ENCODE measurements at places on chromosomes 1 and 21. TPM values are rescaled to one million over a fixed set of nuclear protein-coding genes. Genes with fewer than 3 reads are reported as not detected.

Gene LCA5L
- polyA plus RNA-seq = not detected

DNA sequence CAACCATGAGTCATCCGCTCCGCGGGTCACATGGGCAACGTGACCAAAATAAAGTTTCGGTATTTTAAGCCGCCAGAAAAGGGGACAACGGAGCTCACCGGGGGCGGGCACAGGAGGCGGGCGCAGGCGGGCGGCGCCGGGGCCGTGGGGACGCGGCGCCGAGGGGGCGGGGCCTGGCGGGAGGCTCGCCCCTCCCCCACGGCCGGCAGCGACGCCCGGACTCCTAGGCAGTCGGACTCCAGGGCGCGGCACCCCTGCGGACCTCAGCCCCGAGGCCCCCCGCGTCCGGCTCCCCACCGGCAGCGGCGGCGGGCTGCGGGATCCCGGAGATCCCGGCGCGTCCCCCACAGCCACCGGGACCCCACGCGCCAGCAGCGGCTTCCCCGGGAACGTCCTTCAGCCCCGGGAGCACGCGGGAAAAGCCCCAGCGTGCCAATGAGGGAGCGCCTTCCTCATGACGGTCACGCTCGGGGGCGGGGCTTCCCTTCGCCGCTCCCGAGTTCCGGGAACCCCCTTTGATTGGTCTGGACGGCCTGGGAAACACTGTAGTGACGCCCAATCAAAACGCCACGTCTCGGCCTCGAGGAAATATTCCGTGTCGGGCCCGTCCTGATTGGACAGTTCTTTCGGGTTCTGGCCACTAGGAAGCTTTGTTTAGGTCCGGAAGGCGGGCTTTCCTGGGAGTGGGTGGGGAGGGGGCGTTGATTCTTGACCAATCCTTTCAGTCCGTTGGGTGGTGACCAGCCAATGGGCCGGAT, 515 bp upstream of the CAMTA1 start:
- peak; percentile 99 for DNase-seq

DNA sequence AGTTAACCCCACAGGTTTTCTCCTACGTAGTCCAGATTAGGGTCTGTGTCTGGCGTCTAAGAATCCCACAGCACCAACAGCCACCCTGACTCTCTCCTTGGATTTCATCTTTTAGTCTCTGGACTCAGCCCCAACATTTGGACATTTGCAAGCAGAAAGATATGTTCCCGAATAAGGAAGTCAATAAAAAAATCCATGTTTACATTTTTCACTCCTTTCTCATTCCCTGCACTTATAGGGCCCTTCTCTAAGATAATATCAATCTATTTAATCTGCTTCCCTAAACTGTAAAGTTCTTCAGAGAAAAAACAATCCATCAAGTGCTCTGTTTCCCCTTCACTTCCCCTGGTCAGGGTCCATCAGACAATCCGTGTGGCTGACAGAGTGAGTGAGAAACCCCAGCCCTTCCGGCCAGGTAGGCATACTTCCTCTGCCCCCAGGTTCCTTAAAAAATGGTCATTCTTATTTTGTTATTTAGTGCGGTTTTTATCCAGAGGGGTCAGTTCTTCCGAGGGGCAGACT, 105.9 kb upstream of the CDC42BPA start:
- no peak for DNase-seq

- no peak for DNase-seq
Measured at GRCh38 chr1:231817801-231818200, 191.2 kb downstream of the DISC1 start.

Gene ASH1L
- polyA plus RNA-seq = 24.4 TPM

Gene TENT5C
- polyA plus RNA-seq = 79.2 TPM

DNA sequence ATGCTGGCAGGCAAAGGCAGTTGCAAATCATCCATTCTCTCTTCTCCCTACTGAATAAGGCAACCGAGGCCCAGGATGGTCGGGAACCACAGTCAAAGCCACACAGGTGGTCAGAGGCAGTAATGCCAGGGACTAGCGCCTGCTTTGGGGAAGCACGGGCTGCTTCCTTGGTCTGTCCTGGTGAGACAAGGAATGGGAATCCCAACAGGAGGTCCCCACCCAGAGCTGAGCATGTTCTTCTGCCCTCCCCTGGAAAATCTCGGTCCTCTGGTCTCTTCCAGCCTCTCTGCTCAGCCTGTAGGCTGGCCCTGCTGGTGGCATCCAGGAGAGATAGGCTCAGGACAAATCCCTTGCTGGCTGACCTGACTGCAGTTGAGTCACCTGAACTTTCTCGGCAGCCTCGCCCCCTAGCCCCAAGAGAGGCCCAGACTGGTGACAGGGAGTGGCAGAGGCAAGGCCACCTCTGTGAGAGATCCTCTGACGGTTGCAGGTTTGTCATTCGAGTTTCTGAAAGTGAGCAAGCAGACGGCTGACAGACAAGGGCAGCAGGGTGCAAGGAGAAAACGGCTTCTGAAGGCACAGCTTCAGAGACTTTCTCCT, 5.8 kb downstream of the OLIG1 start:
- DNase-seq = no peak

Gene WNT2B
- not detected for polyA plus RNA-seq

GRCh38 chr1:156704930-156705320, 458 bp downstream of the CRABP2 start:
- no peak for DNase-seq

Gene RRP1B
- polyA plus RNA-seq = 25.6 TPM

- no peak for DNase-seq
Measured at GRCh38 chr1:197065559-197065958, 1.5 kb downstream of the F13B start.

Gene IGSF5
- polyA plus RNA-seq = not detected

DNA sequence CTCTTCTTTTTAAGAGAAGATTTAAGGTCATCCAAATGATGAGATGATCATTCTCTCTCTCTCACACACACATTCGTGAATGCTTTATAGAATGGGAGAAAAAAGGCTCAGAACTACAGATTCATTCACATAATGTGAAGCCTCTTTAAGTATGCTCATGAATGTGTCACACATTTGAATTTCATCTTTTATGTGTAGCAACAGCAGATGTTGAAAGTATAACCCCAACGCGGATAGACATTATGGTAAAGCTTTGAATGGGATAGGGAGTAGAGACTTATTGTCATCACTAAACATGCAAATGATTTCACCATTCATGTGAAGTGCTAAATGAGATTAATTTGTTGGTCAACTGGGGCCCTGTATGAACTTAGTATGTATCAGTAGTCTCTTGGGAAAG, 15.7 kb upstream of the PKN2 start:
- no peak for DNase-seq

DNA sequence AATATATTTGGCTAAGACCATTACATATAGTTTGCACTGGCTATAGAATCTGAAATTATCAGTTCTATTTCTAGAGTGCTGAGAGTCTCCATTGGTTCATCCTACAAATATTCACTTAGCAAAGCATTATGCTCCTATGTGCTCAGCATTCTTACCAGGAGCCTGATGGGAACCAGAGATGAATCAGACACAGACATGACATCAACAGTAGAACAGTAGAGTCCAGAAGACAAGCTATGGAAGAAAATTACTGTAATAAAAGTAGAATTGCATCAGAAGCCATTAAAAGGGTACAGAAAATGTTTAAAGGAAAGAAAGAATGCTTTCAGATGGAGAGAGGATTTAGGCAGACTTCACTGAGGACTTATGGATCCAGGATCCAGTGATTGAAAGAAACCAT, 271.7 kb upstream of the SNX7 start:
- no peak for DNase-seq

- no peak for DNase-seq
Measured at GRCh38 chr1:237187842-237188241, 145.9 kb downstream of the RYR2 start.

GRCh38 chr1:212915245-212916091, 34.9 kb upstream of the VASH2 start:
- no peak for DNase-seq

DNA sequence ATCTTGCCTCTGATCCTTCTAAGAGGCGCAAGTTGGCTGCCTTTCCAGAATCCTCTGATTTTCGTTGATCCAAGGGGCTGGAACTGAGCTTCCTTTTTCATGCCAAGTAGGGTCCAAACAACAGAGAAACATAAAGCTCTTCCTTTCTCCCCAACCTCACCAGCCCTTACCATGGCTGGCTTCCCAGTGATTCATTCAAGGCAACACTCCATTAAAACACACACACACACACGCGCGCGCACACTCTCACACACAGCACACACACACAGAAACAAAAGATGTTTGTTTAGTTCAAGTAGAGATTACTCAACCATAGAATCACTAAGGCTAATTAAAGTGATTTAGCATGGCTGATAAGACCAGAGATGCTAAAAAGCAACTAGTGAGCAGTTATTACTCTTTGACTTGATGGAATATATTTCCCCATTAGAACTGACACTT, 13.0 kb upstream of the GUCA2A start:
- no peak for DNase-seq

Gene ILDR2
- not detected for polyA plus RNA-seq

DNA sequence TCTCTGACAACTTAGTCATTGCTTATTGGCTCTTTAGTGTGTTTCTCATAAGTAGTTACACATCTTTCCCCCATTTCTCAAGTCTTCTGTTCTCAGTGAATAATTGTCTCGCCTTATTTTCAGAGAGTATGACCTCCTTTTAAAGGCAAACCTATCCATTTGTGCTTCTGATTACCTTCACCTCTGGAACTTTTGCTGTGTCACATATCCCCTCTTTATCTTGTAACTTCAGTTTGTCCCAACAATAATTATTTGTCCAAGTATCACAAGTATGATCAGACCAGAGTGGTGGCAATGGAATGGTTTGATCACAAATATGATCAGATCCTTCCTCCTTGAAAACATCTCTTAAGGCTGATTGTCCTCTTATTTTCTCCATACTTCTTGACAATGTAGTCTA, 5.3 kb upstream of the MRPS21 start:
- no peak for DNase-seq

Gene C1QA
- not detected for polyA plus RNA-seq

Gene PCBP3
- polyA plus RNA-seq = 0.60 TPM

DNA sequence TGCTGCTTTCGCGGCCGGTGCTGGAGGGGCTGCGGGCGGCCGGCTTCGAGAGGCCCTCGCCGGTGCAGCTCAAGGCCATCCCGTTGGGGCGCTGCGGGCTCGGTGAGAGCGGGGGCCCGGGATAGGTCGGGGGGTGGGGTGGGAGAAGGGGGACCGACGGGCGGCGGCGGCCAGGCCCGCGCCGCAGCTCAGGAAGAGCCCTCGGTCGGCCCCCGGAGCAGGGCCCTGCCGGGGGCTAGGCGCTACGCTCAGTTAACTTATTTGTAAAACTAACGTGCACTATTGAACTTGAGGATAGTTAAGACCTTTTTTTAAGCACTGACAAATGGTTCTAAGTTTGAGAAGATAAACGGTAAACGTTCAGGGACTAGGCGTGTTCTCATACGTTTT, 418 bp downstream of the DDX20 start:
- no peak for DNase-seq

Gene AKR1A1
- 128 TPM for polyA plus RNA-seq

Gene ROR1
- polyA plus RNA-seq = 2.4 TPM

GRCh38 chr1:167676205-167676915, 45.4 kb upstream of the MPZL1 start:
- no peak for DNase-seq

GRCh38 chr1:24562625-24563024, 6.7 kb downstream of the NCMAP start:
- no peak for DNase-seq

DNA sequence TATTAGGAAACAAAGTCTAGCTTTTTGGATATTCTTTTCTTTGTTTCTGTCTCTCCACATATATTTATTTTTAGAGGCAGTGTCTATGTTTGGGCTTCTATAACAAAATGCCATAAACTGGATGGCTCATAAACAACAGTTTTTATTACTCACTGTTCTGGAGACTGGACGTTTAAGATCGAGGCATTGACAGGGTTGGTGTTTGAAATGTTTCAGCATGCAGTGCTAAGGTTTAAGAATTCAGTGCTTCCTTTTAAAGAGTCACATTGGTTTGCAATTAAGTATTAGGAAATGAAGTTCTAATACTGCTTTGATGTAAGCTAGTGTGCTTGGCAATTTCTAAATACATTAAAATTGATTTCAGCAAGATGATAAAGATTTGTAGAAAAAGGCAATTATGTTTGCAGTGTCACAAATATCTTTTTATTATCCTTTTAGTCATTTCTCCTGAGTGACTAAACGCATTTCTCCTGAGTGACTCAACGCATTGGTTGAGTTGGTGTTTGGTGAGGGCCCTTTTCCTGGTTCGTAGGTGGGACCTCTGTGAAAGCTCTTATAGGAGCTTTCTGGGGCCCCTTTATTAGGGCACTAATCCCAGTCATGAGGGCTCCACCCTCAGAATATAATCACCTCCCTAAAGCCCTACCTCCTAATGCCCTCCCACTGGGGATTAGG, 317.0 kb downstream of the USP25 start:
- no peak for DNase-seq

DNA sequence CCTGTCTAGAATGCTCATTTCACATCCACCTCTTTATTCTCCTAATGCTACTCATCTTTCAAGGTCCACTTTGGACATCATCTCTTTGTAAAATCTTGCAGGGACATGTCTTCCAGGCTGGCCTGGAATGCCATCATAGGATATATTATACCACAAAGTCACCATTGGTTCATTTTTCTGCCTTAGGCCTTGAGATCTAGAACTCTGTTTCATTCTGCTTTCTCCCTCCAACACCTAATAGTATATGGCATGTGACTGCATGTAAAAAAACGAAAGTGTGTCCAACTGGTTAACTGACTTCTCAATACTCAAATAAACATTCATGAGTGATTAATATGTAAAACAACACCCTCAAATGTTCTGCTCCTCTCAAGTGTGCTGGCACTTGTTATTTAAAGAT, 84.1 kb downstream of the RGS2 start:
- no peak for DNase-seq

- no peak for DNase-seq
Measured at GRCh38 chr1:108570998-108571401, 11.1 kb downstream of the EEIG2 start.

- DNase-seq = no peak
Measured at GRCh38 chr21:33384841-33385331, 18.3 kb upstream of the IFNGR2 start.

GRCh38 chr1:181383695-181384094, 99.6 kb upstream of the CACNA1E start:
- no peak for DNase-seq

Gene CYP4A22
- polyA plus RNA-seq = not detected

GRCh38 chr1:195715652-195716051, 892.6 kb downstream of the KCNT2 start:
- no peak for DNase-seq

GRCh38 chr1:225872075-225872430, 10.1 kb downstream of the TMEM63A start:
- DNase-seq = no peak

DNA sequence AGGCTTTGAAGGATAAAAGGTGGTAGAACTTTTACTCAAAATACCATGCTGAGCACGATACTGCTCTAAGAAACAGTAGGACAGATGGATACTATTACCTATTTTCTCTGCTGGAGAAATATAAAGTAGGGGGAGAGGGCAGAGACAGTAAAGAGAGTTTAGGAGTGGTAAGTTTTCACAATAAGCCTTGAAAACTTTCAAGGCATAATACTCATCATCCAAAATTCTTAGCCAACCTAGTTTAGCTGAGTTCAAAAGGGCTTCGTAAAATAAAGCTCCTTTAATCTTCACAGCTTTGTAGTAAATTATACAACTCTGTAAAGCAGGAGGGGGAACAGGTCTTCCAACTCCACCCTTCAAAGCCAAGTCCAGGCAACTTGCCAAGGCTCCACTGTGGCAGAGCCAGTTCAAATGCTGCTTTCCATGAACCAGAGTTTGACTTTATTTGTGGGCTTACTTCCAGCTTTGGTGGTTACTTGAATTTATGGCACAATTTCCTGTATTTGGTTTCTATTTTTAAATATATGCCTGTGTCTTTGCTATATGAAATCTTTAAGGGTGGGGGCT, 15.5 kb downstream of the TEX38 start:
- no peak for DNase-seq
